ENCODE measurements at places on chromosomes 11 and 22. TPM values are rescaled to one million over a fixed set of nuclear protein-coding genes. Genes with fewer than 3 reads are reported as not detected.

The CCS gene
- 20.8 TPM for total RNA-seq

The OR52R1 gene
- total RNA-seq, result not detected

The PRG3 gene
- total RNA-seq, result not detected

The SLC22A6 gene
- total RNA-seq, result not detected

The SYT12 gene
- total RNA-seq, result 3.2 TPM

The C11orf52 gene
- total RNA-seq, result 4.7 TPM

The EXPH5 gene
- 3.2 TPM for total RNA-seq

The OR51B2 gene
- total RNA-seq, result not detected

The MOGAT2 gene
- not detected for total RNA-seq

The LRRC32 gene
- 214 TPM for total RNA-seq

The TSGA10IP gene
- not detected for total RNA-seq

The MFRP gene
- not detected for total RNA-seq

The CCDC83 gene
- total RNA-seq, result not detected

The GUCY1A2 gene
- 9.4 TPM for total RNA-seq

The GNAZ gene
- total RNA-seq, result 5.4 TPM

The P2RX6 gene
- total RNA-seq, result not detected

The CCDC87 gene
- 0.68 TPM for total RNA-seq

The OR5B21 gene
- total RNA-seq, result not detected

The CCDC179 gene
- not detected for total RNA-seq

The GRIA4 gene
- total RNA-seq, result 1.2 TPM

The RIC3 gene
- 17.7 TPM for total RNA-seq

The KLHL22 gene
- 41.1 TPM for total RNA-seq

The OR4D5 gene
- total RNA-seq, result not detected

The OR8B8 gene
- not detected for total RNA-seq

The TSSK2 gene
- not detected for total RNA-seq

The PLAAT3 gene
- 29.5 TPM for total RNA-seq

The CENPM gene
- not detected for total RNA-seq

The TPBGL gene
- total RNA-seq, result 0.21 TPM

The AIFM3 gene
- total RNA-seq, result 5.8 TPM

The PAX6 gene
- total RNA-seq, result not detected

The ZP1 gene
- not detected for total RNA-seq

The POTEH gene
- total RNA-seq, result not detected

The HEPN1 gene
- total RNA-seq, result 0.41 TPM

The KCNQ1 gene
- total RNA-seq, result 25.3 TPM

The PYGM gene
- total RNA-seq, result 13.4 TPM

Measured in thoracic aorta (tissue), 2 donors.